Iris pigment epithelial cell (primary cell): ENCODE measurements at places on chromosomes 2 and 18.

DNA sequence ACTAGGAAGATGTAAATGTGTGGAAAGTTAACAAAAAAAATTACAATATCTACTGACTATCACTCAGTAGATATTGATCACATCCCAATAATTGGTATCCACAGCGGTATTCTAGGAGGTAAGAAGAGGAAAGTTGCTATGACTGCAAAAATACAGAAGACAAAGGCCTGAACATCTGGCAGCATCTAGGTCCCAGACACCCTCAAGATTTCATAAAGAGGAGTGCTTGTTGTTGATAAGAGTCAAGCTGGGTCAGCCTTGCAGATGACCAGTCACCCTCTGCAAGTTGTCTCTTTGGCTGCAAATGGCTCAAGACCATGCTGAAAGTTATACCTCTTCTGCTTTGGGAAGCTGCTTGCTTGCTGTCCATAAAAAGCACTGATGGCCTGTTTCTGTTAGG, 228.4 kb upstream of the FBXO11 start:
- DNase-seq: no peak

GRCh38 chr2:158412206-158412605, 44.3 kb downstream of the CCDC148 start:
- peak; percentile 68 for DNase-seq

- DNase-seq: peak; percentile 40
Measured at GRCh38 chr18:23257686-23258565, 122.6 kb downstream of the CABLES1 start.

GRCh38 chr18:66005831-66006588, 255.2 kb downstream of the CDH7 start:
- no peak for DNase-seq

GRCh38 chr2:161096336-161096735, 63.9 kb upstream of the TANK start:
- DNase-seq: peak; percentile 30

- DNase-seq: peak; percentile 75
Measured at GRCh38 chr18:28854964-28855363, 678.0 kb upstream of the CDH2 start.

DNA sequence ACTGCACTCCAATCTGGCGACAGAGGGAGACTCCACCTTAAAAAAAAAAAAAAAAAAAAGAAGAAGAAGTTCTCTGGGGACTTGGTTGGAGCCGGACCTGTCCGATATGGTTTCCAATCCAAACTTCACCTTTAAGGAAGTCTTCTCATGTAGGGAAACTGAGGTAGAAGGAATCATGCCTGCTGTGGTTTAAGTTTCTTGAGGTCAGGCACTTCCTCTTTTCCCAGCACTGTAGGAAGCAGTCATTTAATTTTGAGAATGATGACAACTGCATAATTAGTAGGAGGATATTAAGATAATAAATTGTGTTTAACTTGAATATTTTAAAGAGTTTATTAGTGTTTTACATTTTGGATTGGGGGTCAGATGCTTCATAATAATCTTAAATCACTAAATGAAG, 62.9 kb downstream of the KCNE4 start:
- DNase-seq: no peak

- no peak for DNase-seq
Measured at GRCh38 chr2:85163675-85164074, 30.5 kb downstream of the TCF7L1 start.

- peak; percentile 45 for DNase-seq
Measured at GRCh38 chr2:72271276-72271614, 123.6 kb upstream of the CYP26B1 start.

DNA sequence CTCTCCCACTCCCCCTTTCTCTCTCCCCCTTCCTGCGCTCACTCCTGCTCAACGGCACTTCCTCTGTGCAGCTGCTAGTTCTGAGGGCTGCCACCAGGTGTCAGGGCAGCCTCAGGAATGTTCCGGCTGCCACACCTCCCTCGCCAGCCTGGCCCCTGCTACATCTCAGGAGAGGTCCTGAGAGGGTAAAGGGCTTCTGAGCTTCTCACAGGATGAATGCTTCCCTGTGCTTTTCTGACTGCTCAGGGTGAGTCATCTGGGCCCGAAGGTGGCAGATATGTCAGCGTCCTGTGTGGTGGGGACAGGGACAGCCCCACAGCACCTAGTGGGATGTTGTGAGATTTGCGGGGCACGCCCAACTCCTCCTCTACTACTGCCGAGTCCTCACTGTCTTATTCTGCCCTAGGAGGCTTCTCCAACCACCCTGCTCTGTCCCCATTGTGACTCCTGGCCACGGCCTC, 49.0 kb downstream of the PLEKHB2 start:
- DNase-seq: peak; percentile 61

- peak; percentile 20 for DNase-seq
Measured at GRCh38 chr2:43778233-43778632, 4.4 kb downstream of the DYNC2LI1 start.

DNA sequence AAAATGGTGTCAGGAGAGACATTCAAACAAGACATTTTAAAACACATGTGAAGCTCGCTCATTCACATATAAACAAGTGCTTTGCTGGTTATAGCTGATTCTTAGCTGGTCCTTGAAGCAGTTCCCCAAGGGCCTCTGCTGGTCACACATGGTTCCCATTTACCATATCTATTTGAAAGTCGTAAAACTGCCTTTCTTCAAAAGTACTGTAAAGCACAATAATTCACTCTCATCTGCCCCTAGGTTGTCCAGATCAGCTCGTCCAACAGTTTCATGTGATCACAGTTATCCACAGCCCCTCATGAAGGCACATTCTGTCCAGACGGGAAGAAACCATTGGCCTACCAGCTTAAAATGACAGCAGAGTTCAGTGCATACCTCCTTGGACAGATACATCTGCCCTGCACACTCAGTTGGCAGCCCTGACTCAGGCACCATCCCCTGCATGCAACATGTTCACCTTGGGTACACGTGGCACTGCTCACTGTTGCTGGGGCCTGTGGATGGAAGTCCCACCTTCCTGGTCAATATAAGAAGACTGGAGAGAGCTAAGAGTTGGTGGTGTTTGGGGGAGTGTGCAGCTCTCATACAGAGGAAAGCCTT, 108.0 kb upstream of the HAAO start:
- no peak for DNase-seq

- DNase-seq: peak; percentile 59
Measured at GRCh38 chr2:184677171-184677570, 78.8 kb downstream of the ZNF804A start.
